ENCODE measurements at places on chromosomes 12 and 14.

- DNase-seq, result no peak
Observed at GRCh38 chr14:76407449-76408150, 31.7 kb downstream of the ESRRB start.

- peak; percentile 16 for DNase-seq
Observed at GRCh38 chr14:56120091-56120691, 2.0 kb downstream of the PELI2 start.

- no peak for DNase-seq
Observed at GRCh38 chr12:10151621-10152020, 20.3 kb downstream of the OLR1 start.

DNA sequence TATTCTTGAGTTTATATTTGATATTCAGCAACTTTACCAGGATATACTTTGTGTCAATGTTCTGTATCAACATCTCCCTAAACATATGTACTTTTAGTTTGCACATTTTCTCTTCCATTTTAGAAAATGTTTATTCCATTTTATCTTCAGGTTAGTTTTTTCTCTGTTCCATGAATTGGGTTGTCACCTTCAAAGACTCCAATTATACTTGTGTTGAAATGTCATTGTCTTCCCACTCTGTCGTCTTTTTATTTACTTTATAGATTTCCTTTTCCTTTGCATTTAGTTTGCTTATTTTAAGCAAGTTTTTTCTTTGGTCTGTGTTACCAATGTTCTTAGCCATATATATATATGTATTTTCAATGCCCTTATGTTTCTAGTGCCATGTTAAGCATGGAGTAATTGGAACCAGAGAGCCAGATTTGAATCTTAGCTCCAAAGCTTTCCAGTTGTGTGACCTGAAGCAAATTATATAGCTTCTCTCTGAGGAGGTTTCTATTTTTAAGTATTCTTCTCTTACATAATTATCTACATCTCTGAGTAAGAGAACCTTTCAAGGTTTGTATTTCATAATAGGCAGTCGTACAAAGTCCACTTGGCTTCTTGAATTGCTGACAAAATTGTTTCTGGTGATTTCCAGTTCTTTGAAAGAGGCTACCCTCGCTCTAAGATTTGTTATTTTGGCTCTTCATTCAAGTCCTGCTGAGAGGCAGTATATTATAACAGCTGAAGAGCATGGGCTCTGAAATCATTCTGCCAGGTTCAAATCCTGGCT is 85.8 kb upstream of the DYRK2 start:
- no peak for DNase-seq

GRCh38 chr14:39467889-39468524 is 35.8 kb upstream of the FBXO33 start:
- peak; percentile 78 for DNase-seq

- no peak for DNase-seq
Observed at GRCh38 chr12:30631740-30632139, 63.9 kb downstream of the IPO8 start.

GRCh38 chr12:48182631-48183030 is 813 bp upstream of the CCDC184 start:
- DNase-seq, result no peak

DNA sequence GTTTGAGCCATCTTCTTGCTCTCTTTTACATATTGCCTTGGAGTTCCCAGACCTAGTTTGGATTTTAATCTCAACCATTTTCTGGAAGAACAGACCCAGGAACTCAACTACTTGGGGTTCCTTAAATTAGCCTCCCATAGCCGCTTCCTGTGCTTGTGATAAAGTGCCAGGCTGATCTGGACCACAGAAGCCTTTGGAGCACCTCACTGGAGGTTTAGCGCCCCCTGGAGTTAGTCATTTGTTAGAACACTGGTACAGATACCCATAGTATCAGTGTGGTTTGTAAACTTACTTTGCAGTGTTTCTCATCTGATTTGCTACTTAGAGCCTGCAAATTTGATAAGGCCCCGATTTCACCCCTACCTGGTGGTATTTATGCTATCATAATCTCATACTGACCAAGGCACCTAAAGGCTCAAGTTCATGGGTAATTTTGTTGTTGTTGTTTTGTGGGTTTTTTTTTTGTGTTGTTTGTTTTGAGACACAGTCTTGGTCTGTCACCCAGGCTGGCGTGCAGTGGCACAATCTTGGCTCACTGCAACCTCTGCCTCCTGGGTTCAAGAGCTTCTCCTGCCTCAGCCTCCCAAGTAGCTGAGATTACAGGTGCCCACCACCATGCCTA is 3.7 kb downstream of the UNC119B start:
- DNase-seq, result peak; percentile 84

DNA sequence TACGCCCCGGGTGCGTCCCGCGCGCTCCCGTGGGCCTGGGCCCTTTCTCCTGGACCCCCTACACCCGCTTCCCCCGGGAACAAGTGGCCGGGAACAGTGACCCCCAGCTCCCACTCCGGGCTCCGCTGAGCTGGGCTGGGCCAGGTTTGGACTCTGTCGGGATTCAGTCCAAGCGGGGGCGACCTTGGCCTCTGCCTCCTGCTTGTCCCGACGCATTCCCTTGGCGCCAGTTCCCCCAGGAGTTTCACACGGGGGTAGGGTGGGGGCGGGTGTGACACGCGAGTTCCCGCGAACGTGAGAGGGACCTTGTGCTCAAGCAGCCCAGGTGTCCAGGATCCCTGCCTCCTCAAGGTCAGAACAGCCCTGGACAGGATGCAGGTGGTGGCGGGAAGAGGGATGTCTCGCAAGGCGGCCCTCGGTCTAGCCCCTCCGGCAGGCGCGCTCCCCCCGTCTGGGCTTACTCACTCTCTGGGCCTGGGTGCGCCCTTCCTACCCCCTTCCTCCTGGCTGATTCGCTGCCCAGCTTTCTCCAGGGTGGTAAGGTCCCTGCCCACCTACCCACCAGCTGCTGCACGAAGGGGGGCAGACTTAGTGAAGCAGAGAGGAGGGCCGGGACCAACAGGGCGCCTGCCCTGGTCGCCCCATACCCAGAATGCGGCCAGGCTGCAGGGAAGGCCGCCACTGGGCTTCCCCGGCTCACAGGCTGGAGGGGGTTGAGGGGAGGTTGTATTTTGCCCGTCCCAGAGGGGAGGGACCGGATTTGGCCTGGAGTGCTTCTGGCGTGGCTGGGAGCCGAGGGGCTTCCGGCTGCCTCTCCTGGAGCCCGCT is 862 bp downstream of the CRIP2 start:
- no peak for DNase-seq

DNA sequence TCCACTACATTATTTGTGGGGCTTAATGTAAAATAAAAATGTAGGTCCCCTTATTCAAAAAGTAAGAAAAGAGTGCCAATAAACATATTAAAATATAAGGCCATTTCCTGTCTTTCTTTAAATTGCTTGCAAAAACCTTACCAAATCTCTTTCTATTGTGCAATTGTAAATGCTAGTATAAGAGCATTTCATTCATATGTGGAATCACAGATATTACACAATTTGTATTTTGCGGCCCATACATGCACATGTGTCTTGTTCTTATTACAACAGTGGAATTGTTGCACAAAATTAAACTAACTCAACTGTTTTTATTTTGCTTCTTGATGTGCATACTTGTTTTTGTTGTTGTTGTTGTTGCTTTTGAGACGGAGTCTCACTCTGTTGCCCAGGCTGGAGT is 20.1 kb upstream of the CRADD start:
- DNase-seq, result no peak

DNA sequence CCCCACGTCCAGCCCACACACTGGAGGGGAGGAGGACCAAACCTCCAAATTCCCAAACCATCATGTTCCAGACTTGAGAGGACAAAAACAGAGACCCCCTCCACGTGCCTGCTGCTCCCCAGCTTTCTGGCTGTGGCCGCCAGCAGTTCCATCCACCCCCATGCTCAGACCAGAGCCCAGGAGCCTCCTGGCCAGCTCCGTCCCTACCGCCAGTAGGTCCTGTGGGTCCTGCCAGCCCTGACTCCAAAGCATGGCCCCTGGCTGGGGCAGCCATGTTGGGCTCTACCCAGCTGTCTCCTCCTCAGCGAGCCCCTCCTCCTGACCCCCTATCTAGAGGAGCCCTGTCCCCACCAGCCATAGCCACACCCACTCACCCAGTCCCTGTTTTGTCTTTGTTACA is 227.3 kb upstream of the RTL1 start:
- no peak for DNase-seq

GRCh38 chr12:80422550-80422949 is 21.5 kb upstream of the PTPRQ start:
- DNase-seq, result no peak

GRCh38 chr12:79451365-79451764 is 239.4 kb downstream of the PAWR start:
- no peak for DNase-seq

DNA sequence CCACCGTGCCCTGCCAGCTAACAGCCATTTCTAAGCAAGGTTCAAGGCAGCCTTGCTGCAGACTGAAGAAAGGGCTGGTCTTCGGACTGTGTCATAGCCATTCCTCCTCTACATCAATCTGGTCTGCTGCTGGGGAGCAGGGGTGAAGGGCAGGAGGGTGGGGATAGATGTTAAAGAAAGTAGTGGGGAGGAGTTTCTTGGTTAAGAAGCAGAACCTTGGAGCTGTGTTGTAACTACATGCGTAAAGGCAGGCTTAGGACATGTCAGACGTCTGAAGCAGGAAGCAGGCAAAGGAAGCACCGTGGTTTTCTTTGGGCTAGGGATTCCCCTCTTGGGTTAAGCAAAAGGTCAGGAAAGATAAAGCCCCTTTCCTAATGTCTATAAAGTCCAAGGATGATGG is 18.1 kb upstream of the NEK9 start:
- DNase-seq, result no peak

- no peak for DNase-seq
Observed at GRCh38 chr12:89238593-89238992, 113.7 kb downstream of the DUSP6 start.

DNA sequence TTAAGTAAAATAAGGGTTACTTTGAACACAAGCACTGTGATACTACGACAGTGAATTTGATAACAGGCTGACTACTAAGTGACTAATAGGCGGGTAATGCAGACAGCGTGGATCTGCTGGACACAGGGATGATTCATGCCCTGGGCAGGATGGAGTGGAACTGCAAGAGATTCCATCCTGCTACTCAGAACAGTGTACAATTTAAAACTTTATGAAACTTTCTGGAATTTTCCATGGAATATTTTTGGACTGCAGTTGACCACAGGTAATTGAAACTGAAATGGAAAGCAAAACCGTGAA is 46.0 kb downstream of the YEATS4 start:
- DNase-seq, result no peak

DNA sequence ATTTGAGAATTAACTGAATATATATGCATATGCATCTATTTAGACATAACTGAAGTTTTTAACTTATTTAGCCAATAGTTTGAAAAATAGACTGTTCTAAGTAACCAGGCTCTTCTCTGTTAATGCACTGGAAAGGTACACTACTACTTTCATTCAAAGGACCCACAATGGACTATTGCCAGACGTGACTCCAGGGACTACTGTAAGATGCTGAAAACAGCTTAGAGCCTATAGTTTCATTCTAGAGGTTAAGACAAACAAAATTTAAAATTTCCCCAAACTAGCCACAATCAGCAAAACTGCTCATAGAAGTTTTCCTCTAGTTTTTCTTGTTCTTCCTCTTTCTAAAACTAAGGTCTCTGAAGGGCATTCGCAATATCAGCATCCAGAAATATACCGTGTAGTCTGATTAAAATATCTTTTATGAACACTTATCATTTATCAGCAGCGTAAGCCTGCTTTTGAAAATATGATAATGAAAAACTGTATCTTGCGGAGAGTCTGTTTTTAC is 10.4 kb downstream of the APPL2 start:
- DNase-seq, result no peak

GRCh38 chr14:74959596-74960180 is 4.3 kb upstream of the PGF start:
- no peak for DNase-seq

DNA sequence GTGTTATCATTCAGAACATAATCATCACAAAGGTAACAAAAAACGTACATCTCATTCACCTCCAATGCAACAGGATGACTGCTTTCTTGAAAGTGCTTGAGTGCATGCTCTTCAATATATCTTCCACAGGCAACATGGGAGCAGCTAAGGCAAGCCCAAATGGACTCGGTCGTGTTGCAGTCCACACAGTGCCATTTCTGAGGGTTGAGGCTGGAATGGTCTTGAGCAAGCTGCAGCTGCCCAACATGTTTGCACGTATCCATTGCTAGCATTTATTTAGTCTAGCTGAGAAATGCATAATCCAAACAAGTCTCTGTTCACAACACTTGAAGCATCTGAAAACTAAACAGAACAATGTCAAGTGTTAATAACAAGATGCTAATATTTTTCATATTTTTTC is 17.3 kb downstream of the USP44 start:
- DNase-seq, result no peak

- peak; percentile 43 for DNase-seq
Observed at GRCh38 chr14:99687284-99688209, 3.4 kb downstream of the CYP46A1 start.

- no peak for DNase-seq
Observed at GRCh38 chr12:106044773-106045172, 94.0 kb downstream of the NUAK1 start.

GRCh38 chr14:74548881-74549280 is 55.3 kb downstream of the ISCA2 start:
- DNase-seq, result no peak

DNA sequence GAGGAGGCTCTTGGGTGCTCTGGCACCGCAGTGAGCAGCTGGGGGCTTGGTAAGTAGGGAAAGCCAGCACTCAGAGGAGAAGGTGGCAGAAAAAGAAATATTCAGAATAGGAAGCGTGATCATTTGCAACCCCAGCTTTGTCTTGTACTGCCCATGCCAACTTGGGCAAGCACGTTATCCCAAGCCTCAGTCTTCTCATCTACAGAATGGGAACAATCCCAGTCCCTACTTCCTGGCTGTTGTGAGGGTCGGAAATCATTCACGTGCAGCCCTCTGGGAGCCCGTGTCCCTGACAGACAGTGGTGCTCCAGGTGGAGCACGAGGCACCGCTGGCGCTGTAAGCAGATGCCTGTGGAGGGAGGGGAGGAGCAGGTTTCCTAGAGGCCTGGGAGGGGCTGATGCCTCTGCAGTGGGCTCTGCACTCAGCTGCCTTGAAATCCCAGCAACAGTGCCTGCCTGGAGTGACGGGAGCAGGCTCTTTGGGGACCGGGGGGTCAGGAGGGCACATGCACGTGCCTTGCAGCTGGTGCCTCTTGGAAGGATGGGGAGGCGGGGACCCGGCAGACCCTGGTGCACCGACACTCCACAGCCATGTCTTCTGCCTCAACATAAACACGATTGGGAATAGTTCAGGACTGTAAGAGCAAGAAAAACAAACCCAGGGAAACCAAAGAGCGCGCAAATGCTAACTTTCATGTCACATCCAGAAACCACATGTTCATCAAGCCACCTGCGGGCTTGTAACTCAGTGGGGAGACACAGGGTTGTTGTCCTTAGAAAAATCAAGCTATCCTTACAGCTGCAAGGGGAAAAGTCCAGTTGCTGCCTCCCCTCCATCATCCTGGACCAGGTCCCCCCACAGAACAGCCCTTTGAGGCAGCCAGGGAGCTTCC is 86.5 kb upstream of the DIO3 start:
- DNase-seq, result no peak

- DNase-seq, result no peak
Observed at GRCh38 chr14:92437309-92437708, 76.3 kb upstream of the RIN3 start.

GRCh38 chr14:93100100-93100499 is 15.6 kb downstream of the ITPK1 start:
- no peak for DNase-seq
